ENCODE measurements at places on chromosomes 2 and 18.

DNA sequence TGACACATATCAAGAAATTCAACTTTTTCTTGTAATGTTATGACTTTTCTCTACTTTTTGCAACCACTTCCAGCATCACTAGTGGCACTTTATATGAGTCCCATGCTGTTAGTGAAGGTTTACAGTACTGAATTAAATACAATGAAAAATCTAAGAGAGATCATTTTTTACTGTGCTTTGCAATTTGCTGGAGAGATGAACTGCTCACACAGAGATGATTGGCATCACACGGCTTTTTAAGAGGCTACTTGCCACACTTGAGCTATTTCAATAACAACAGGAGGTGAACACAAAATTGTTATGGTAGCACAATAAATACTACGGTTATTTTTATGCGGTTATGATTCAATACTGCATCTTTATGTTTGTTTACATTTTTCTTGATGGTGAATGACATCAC is 88.9 kb downstream of the DAW1 start:
- no peak for DNase-seq

- peak; percentile 85 for DNase-seq
Observed at GRCh38 chr2:229852565-229852964, 69.2 kb downstream of the TRIP12 start.

- no peak for DNase-seq
Observed at GRCh38 chr2:120436460-120436739, 90.5 kb downstream of the INHBB start.

GRCh38 chr2:233553366-233553765 is 13.2 kb downstream of the USP40 start:
- DNase-seq: peak; percentile 14

- DNase-seq: no peak
Observed at GRCh38 chr2:227921648-227922047, 50.2 kb downstream of the DAW1 start.
